ENCODE measurements at places on chromosomes 12 and 14.

GRCh38 chr14:76863724-76864407 is 37.7 kb downstream of the LRRC74A start:
- no peak for DNase-seq

- DNase-seq = no peak
These were observed 17.0 kb upstream of the KERA start for GRCh38 chr12:91074851-91075250.

DNA sequence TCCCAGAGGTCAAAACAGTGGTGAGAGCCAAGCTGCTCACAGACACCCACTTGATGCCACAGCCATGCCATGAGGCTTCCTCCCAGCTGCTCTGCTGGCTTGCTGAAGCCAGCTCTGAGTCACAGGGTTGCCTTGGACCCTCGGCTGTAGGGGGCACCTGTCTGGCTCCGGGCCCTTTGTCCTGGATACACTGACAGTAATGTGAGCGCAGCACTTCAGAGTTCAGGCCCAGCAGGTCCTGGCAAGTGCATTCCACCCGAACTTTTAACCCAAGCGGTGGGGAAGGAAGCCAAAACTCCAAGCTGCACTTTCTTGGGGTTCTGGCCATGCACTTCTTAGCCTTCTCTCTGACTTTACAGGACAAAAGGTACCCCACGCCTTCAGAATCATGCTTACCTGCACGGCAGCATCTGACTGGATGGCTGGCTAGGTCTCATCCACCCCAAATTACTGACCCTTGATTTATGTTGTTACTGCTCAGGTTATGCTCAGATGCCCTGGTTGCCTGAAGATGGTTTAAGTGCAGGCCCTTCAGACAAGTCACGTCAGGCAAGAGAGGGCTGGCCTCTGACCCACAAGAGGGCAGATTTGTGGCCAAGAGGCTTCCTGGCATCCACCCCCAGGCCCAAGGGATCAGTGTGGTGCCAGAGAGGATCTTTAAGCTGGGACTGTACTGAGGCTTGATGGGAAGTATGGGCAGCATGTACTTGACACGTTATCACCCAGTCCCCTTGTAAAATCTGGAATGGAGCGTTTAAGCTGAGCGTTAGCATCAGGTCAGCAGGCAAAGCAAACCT is 24.8 kb downstream of the SLC25A29 start:
- no peak for DNase-seq

- DNase-seq = no peak
These were observed 815 bp downstream of the NID2 start for GRCh38 chr14:52067873-52068614.

- DNase-seq = no peak
These were observed 229.4 kb upstream of the RGS6 start for GRCh38 chr14:71702786-71703185.

DNA sequence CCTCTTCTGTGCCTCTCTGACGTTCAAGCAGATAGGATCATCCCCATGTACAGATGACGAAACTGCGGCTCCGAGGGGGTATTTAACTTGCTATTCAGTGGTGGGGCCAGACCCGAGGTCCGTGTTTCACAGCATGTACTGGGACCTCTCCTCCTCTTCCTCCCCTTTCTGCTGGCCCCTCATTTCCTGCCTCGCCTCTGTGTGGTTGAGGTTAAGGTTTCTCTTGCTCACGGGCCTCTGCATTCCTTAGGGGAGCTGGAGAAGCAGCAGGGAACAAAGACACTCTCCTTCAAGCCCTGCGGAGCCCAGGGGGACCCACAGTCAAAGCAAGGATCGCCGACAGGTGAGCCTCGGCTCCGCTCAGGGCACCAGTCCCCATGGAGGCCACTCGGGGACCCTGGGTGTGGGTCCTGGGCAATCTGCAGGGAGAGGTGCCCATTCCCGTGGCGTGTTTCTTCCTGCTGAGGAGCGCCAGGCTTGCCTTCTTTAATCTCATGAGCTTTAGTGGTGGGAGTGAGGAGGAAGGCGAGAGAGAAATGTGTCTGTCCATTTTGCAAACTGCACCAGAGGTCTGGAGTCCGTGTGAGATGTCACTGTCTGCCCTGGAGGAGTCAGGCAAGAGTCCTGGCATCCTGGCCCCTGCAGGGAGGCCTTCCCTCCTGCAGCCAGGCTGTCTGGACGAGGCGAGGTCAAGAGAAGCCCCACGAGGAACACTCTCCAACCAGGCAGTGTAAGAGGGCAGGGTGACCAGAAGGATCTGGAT is 45.0 kb downstream of the SLC6A12 start:
- no peak for DNase-seq

DNA sequence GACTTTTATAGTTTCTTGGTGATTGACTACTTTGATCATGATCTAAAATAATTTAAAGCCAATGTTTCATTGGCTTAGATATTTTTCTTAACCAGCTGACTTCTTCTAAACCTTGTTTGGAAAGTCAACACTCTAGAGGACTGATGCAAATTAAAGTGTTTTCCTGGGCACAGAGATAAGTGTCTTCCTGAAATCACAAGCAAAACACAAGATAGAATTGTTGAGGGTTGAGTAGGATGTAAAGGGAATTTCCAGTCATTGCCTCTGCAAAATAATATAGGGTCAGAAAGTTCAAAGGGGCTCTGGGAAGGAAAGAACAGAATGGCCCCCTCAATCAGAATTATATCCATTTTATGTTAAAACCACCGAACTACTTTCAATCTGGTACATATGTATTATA is 156.3 kb upstream of the LRIG3 start:
- DNase-seq = no peak

- no peak for DNase-seq
These were observed 10.9 kb downstream of the TCHP start for GRCh38 chr12:109910969-109911348.

DNA sequence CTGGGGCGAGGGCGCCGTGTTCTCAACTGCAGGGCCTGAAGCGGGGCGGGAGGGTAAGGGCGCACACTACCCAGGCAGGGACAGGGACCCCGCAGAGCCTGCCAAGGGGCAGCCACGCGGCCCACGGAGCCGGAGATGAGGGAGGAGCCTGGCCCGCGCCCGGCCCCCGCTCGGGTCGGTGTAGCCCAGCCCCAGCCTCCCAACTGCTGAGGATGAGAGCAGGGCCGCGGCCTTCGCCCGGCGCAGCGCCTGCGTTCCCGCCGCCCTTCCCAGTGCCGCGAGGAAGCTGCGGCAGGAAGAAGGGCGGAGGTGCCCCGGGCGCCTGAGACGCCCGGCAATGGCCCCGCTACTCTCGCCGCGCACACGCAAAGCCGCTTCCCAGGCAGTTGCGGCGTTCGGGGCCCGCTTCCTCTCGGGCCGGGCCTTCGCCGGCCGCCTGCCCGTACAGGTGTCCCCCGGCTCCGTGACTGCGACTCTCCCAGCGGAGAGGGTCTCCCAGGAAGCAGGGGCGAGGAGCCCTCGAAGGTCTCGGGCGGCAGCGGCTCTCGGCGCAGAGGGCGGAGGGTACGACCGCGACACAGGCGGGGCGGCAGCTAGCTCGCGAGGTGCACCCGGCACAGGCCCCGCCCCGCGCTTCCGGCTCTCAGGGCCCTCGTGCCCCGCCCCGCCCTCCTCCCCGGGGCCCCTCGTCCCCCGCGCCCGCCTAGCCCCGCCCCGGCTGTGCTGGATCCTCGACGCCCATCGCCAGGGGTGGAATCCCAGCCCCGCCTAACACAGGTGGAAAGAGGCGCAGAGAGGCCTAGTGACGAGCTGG is 24.8 kb upstream of the YY1 start:
- peak; percentile 93 for DNase-seq

GRCh38 chr12:124594851-124595250 is 27.4 kb upstream of the NCOR2 start:
- DNase-seq = no peak

DNA sequence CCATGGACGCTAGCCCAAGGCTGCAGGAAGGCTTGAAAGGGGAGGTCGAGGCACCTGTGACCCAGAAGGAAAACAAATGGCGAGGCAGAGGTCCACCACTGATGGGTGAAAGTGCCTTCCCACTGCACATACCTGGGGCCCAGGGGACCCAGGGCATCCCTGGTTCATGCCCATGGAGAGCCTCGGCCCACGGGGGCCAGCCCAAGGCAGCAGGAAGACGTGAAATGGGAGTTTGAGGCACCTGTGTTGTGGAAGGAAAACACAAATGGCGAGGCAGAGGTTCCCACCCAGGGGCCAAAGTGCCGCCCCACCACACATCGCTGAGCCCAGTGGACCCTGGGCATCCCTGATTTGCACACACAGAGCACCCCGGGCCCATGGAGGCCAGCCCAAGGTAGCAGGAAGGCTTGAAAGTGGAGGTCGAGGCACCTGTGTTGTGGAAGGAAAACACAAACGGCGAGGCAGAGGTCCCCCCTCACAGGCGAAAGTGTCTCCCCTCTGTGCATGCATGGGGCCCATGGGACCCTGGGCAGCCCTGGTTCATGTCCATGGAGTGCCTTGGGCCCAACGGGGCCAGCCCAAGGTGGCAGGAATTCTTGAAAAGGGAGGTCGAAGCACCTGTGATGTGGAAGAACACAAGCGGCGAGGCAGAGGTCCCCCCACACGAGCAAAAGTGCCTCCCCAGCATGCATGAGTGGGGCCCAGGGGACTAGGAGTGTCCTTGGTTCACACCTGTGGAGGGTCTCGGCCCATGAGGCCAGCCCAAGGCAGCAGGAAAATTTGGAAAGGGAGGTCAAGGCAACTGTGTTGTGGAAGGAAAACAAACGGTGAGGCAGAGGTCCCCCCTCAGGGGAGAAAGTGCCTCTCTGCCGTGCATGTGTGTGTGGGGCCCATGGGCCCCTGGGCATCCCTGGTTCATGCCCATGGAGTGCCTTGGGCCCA is 383.3 kb downstream of the ALG10 start:
- no peak for DNase-seq

GRCh38 chr12:116184763-116185162 is 92.7 kb downstream of the MED13L start:
- no peak for DNase-seq

DNA sequence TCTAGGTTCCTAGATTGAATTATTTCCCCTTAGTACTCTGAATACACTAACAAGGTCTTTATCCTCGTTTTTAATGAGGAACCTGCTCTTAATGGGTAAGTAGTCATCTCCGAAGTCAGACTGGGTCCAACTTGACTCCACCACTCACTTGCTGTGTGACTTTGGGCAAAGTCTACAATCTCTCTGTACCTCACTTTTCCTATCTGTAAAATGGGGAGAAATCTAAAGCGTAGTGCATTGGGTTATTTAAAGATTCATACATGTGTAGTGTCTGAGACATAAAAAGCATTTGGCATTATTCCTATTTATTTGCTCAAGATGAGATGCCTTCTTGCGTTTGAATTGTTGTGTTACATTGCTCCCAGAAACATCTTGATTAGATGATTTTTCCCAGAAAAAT is 51.5 kb downstream of the GTF2A1 start:
- no peak for DNase-seq

DNA sequence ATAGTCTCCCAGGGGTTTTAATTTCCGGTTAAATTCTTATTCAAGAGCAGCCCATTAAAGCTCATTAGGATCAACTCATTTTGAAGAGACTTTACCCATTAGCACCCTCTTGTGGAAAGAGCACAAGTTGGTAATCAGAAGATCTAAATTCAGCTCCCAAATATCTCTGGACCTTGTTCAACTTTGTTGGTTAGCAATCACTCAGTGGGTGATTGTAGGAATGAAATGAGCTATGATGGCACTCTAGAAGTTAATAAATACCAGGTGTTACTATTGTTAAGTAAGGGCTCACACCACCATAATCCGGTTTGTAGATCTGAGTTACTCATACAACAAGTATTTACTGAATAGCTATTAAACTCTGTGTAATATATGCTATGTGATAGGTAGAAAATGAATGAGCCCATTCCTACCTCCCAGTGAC is 42.9 kb downstream of the TRIP11 start:
- DNase-seq = peak; percentile 41

DNA sequence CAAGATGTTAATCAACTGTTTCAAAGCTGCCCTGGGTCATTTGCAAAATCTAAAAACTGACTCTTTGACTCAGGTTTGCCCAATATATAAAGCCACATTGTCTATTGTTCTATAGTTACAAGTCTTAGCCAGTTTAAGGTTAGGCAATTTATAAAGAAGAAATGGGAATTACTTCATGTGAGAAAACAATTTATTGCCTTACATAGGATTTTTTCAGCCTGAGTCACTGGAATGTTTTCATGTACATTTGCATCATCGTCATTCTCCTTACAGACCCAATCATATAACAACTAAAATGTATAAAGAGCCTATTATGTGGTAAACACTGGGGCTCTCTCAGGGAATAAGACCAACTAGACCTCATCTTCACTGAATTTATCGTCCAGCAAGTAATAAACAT is 100.3 kb upstream of the PLEKHG7 start:
- no peak for DNase-seq

DNA sequence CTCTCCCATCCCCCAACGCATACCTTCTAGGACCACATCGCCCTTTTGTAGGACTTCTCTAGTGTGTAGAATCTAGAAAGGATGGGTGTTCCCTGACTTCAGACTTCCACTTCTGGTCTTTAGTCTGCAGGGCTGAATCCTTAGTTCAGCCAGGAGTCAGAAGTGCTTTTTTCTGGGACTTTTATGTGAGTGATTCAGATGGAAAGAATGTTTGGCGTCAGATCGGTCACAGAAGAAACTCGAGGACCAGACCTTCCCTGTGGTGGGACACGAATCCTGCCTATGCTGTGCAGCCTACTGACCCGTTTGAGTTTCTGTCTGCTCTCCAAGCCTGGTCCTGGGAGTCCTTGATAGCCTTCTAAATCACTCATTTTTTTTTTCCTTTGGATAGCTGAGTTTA is 165.4 kb upstream of the SSTR1 start:
- DNase-seq = no peak
